C1 segment of cervical spinal cord (tissue), 14 donors: ENCODE measurements at places on chromosomes 7 and 10.

GRCh38 chr10:98425511-98426352, 10.8 kb upstream of the PYROXD2 start:
- no peak for DNase-seq

DNA sequence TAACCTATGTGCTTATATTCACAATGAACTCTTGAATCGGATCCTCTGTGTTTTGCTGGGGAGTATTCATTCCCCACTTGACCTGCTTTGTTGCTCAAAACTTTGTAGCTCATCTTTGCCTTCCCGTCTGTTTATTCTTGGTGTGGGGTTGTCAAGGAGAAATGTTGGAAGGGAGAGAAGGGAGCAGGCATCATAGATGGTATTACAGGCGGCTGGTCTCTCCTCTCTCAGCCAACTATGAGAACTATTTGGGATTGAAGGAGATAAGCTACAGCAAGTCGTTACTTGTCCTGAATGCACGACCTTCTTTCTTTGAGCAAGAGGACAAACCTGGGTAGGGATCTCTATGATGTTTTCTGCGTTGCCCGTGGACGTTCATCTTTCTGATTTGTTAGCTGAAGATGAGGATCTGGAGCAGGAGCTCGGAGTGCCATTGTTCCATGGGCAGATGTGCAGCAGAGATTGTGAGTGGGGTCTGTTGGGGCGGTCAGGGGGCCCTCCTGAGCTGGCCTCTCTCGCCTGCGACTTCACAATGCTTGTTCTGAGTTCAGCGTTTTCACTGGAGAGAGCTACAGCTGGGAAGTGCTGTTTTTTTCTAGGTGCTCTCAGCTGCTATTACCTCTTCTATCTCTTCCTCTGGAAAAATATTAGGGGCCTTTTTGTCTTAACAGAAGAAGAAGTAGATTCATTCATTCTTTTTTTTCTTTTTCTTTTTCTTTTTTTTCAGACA, 126.9 kb upstream of the KLF6 start:
- DNase-seq, result no peak

GRCh38 chr10:95860166-95860940, 47.4 kb upstream of the CC2D2B start:
- DNase-seq, result no peak

GRCh38 chr10:69047111-69047832, 40.6 kb upstream of the SRGN start:
- no peak for DNase-seq

DNA sequence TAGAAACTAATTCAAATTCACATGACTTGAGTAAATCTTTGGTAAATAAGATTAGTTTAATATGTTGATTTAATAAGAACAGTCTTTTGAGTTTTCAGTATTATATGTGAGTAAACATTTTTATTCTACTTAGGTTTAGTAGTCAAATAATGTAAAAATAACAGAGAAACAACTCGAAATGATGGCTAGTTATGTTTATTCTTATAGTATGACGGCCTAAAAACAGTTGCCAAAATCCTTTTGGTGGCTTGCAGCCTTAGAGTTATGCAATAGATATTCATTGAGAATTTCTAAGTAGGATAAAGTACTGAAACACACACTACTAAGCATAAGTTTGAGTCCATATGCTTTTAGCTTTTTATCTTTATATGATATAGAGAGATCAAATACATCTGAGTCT, 184.8 kb downstream of the GNAI1 start:
- no peak for DNase-seq

- no peak for DNase-seq
These were observed 33.6 kb downstream of the MBL2 start for GRCh38 chr10:52738951-52739350.
